Lung (tissue), 17 donors: ENCODE measurements at places on chromosomes 16 and 17. TPM values are rescaled to one million over a fixed set of nuclear protein-coding genes. Genes with fewer than 3 reads are reported as not detected.

Gene CCL16
- total RNA-seq: not detected

Gene NPIPA8
- total RNA-seq: 10.9 TPM

- H3K27ac ChIP-seq: no peak overlapping the region
- no peak for DNase-seq
- H3K36me3 ChIP-seq: no peaks in the 10 kb centered on the region
Measured at GRCh38 chr17:4479340-4479981, 19.2 kb upstream of the SPNS2 start.

DNA sequence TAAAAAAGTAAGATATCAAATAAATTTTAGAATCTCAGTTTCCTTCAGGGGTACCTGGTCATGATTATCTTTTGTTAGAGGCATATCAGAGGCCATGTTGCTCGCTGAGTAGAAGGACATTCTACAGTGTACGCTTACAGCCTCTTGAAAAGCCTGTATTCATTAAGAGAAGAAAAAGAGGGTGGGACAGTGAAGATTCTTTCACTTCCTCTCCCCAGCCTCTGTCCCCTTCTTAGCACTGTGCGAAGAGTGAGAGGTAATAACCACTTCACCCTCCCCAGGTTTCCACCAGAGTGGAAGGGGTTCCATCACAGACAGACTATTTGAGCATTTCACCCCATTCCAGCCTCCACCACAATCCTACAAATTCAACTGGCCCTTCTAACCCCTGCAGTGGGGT is 4.8 kb upstream of the LPO start:
- H3K4me3 ChIP-seq: no peak overlapping the region
- no peak for DNase-seq
- peaks cover 7% of the 10 kb centered on the region for H3K27me3 ChIP-seq
- H3K4me1 ChIP-seq: no peaks in the 10 kb centered on the region
- H3K36me3 ChIP-seq: no peaks in the 10 kb centered on the region

Gene RRAD
- 36.0 TPM for total RNA-seq

- no peak for DNase-seq
- no peaks in the 10 kb centered on the region for H3K27me3 ChIP-seq
- no peak within 1 kb of the TSS for H3K27ac ChIP-seq
- H3K4me1 ChIP-seq: no peaks in the 10 kb centered on the region
- H3K36me3 ChIP-seq: no peaks in the 10 kb centered on the region
Measured at GRCh38 chr16:11280616-11281522, at the start of gene PRM1. Gene PRM1, minus strand, starts transcription at chr16:11281330. Its CDS starts 92 bp downstream, at chr16:11281238.

GRCh38 chr17:31008374-31009041 is 37.7 kb downstream of the RNF135 start:
- H3K4me3 ChIP-seq: peak overlapping the region; percentile 71
- H3K36me3 ChIP-seq: peaks cover 3% of the 10 kb centered on the region
- no peaks in the 10 kb centered on the region for H3K27me3 ChIP-seq
- H3K27ac ChIP-seq: peak overlapping the region; percentile 80
- H3K4me1 ChIP-seq: no peaks in the 10 kb centered on the region

DNA sequence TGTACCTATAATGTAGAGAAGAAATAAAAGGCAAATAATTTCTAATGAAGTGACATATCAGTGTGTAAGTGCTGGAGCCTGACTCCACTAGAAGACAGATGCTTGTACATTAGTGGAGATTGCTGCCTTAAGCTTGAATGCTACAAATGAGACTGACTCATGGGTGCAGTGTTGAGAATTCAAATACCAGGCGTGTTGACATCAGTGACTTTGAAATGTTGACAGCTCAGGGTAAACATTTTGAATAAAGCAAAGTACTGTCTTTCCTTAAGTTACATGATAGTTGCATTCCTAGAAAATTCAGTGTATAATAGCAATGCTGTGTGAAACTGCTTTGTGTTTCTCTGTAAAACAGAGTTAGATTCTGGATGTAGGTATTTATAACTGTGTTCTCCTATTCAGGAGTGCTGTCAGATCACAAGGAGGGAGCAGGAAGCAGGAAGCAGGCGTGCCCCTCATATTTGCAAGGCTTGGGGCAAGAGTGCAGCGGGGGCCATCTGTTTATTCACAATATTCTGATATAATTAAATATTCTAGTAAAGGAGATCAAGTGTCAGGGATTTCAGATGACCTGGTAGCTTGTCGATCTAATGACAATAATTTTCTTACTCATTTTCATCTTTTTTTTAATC is 119.0 kb downstream of the SPECC1 start:
- H3K27ac ChIP-seq: no peak overlapping the region
- H3K4me3 ChIP-seq: no peak overlapping the region
- H3K27me3 ChIP-seq: no peaks in the 10 kb centered on the region
- peak; percentile 52 for DNase-seq

Gene CXCL16
- total RNA-seq: 139 TPM

- H3K4me3 ChIP-seq: no peak overlapping the region
- no peaks in the 10 kb centered on the region for H3K4me1 ChIP-seq
- no peaks in the 10 kb centered on the region for H3K36me3 ChIP-seq
- no peak overlapping the region for H3K27ac ChIP-seq
- H3K27me3 ChIP-seq: no peaks in the 10 kb centered on the region
- DNase-seq: no peak
Measured at GRCh38 chr16:49365711-49366509, 7.7 kb upstream of the C16orf78 start.

GRCh38 chr17:411421-412120 is 59.0 kb upstream of the RPH3AL start:
- H3K27ac ChIP-seq: no peak overlapping the region
- no peaks in the 10 kb centered on the region for H3K4me1 ChIP-seq
- no peak for DNase-seq
- no peak overlapping the region for H3K4me3 ChIP-seq
- H3K36me3 ChIP-seq: no peaks in the 10 kb centered on the region
- no peaks in the 10 kb centered on the region for H3K27me3 ChIP-seq

DNA sequence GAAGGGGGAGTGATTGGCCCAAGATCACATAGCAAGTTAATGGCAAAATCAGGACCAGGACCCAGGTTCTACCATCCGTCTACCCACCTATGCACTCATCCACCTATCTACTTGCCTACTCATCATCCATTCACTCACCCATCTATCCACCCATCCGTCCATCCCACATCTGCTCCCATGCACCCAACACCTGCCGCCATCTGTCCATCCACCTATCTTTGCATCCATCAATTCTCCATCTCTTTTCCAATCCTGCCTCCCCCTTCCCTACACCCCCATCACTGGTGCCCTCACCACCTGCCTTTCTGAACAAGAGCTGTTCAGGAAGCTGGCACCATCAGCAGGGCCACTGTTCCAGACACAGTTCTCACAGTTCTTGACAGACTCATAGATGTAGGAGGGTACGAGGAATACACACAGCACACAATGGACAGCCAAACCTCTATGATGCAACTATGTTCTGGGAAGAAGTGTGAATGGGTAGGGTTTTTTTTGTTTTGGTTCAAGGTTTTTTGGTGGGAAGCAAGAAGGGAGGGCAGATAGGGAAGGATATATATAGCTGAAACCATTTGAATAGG is 4.5 kb downstream of the SAMD14 start:
- no peak for DNase-seq
- no peak overlapping the region for H3K27ac ChIP-seq
- H3K36me3 ChIP-seq: no peaks in the 10 kb centered on the region
- no peak overlapping the region for H3K4me3 ChIP-seq

Gene KRTAP1-5
- total RNA-seq: not detected

Gene ZDHHC1
- total RNA-seq: 31.8 TPM

DNA sequence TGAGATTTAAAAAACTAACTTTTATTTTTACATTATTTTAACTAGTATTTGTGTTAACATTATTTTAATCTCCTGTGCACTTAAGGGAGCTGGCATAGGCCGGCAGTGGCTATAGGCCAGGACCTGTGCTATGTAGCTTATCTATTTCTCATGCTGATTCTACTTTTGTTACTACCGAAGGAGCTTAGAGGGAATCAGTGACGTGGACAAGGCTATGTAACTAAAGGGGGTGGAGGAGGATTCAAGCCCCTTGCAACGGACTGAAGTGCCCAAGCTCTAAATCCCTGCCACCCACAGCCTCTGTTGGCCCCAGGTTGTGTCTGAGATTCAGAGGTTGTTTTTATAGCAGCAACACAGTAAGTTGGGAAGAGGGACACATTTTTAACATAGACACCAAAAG is 356.4 kb downstream of the WWOX start:
- no peaks in the 10 kb centered on the region for H3K27me3 ChIP-seq
- no peak for DNase-seq
- no peaks in the 10 kb centered on the region for H3K4me1 ChIP-seq
- no peak overlapping the region for H3K27ac ChIP-seq
- no peak overlapping the region for H3K4me3 ChIP-seq

- H3K4me1 ChIP-seq: no peaks in the 10 kb centered on the region
- H3K36me3 ChIP-seq: no peaks in the 10 kb centered on the region
- H3K4me3 ChIP-seq: no peak overlapping the region
- no peak overlapping the region for H3K27ac ChIP-seq
Measured at GRCh38 chr16:77043076-77043475, 147.9 kb upstream of the MON1B start.

- peaks cover 37% of the 10 kb centered on the region for H3K36me3 ChIP-seq
- H3K4me3 ChIP-seq: no peak overlapping the region
- peak; percentile 70 for DNase-seq
Measured at GRCh38 chr17:57121308-57122042, 36.4 kb downstream of the AKAP1 start.

Gene RNF43
- total RNA-seq: 10.5 TPM

DNA sequence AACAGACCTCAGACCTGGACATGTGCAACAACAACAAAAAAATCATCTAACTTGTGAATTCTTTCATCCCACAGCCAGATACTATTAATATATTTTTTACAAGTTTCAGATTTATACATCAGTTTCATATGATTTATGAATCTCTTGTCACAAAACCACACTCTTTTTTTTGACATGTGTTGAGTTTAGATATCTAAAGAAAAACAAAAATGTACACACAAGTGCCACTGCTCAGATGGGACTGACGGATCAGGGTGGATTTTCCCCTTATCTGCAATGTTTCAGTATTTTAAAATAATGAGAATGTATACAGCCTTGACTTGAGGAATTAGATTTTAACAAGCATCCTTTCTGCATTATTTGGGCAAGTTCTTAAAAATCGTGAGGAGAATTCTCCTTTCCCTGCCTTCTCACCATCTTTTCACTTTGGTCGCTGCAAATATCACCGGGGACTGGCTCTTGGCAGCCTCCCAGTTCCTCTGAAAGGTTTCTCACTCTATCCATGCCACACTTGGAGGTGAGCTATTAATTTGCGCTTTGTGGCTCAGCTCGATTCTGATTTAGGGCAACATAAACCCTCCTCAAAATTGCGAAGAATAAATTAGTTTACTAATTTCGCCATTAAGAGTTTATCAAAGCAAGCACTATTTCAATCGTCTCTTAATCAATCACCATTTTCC is 225.7 kb downstream of the XYLT1 start:
- no peak overlapping the region for H3K4me3 ChIP-seq
- H3K36me3 ChIP-seq: no peaks in the 10 kb centered on the region
- H3K27ac ChIP-seq: no peak overlapping the region
- no peaks in the 10 kb centered on the region for H3K4me1 ChIP-seq
- DNase-seq: no peak

GRCh38 chr16:24002619-24003018 is 166.8 kb downstream of the PRKCB start:
- no peak for DNase-seq
- no peak overlapping the region for H3K27ac ChIP-seq
- no peak overlapping the region for H3K4me3 ChIP-seq
- no peaks in the 10 kb centered on the region for H3K27me3 ChIP-seq
- no peaks in the 10 kb centered on the region for H3K36me3 ChIP-seq

Gene USP43
- total RNA-seq: 9.8 TPM

Gene CTRB2
- not detected for total RNA-seq

DNA sequence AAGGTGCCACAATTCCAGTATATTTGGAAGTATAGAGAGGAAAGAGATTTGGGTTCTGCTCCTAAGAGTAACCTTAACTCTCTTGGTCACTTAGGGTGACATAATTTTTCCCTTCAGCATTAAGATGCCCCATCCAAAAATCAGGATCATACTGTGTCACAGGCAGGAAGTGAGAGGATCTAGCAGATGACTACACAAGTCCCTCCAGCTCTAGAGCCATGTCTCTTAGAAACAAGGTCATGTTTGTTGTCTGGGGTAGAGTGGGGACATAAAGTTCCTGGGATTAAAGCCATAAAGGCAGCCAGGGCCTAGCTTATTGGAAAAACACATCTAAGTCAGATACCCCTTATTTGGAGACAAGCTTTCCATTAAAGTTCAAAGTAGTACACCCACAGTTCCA is 2.7 kb downstream of the CCL8 start:
- no peaks in the 10 kb centered on the region for H3K4me1 ChIP-seq
- H3K36me3 ChIP-seq: no peaks in the 10 kb centered on the region
- H3K27me3 ChIP-seq: no peaks in the 10 kb centered on the region
- no peak overlapping the region for H3K27ac ChIP-seq
- H3K4me3 ChIP-seq: no peak overlapping the region

DNA sequence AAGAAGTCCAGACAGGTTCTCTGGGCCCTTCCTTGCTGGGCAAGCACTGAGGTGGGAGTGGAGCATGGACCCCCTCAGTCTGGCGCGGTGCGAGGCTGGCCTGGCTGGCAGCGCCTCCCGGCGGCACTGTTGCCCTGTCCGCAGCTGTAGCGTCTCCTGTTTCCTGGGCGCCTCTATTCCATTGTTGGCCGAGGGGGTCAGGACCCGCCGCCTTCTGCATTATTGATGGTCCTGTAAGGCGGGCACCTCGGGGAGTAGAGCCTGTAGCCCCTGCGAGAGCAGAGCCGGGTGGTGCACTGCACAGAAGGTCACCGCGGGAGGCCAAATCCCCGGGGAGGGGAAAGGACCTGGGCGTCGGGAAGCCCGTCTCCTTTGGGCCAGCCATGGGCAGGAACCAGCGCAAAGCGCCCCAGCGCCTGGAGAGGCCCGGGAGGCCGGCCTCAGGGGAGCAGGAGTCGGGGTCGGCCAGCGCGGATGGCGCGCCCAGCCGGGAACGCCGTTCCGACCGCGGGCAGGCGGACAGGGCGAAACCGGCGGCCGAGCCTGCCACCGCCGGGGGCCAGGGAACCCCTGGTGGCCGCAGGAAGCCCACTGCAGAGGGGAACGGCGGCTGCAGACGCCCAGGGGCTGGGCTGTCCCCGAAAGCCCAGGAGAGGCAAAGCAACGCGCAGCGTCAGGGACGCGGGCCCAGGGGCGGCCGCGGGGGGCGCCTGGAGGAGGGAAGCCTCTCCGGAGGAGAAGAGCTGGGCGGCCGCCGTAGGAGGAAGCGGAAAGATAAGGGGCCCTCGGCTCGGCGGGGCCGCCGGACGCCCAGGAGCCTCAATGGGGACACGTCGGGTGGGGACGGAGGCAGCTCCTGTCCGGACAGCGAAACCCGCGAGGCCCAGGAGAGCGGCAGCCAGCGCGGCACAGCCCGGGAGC is at the start of gene MYO15B:
MYO15B (plus strand) TSS at position 126 of the 921 bp plus-strand sequence; CDS start at position 384, 258 bp downstream.
- H3K4me1 ChIP-seq: no peaks in the 10 kb centered on the region
- no peaks in the 10 kb centered on the region for H3K27me3 ChIP-seq
- no peaks in the 10 kb centered on the region for H3K36me3 ChIP-seq
- peak within 1 kb of the TSS; percentile 73 for H3K4me3 ChIP-seq
- DNase-seq: peak; percentile 87

- no peak overlapping the region for H3K4me3 ChIP-seq
- H3K27ac ChIP-seq: no peak overlapping the region
- no peaks in the 10 kb centered on the region for H3K27me3 ChIP-seq
- no peaks in the 10 kb centered on the region for H3K4me1 ChIP-seq
Measured at GRCh38 chr17:66002812-66003211, 189.1 kb downstream of the CEP112 start.
